ENCODE measurements at places on chromosomes 2 and 18.
A peak's percentile ranks its signal among the peaks of the same experiment; 100 is the strongest.

- DNase-seq = no peak
Observed at GRCh38 chr18:72973841-72974240, 106.1 kb upstream of the NETO1 start.

DNA sequence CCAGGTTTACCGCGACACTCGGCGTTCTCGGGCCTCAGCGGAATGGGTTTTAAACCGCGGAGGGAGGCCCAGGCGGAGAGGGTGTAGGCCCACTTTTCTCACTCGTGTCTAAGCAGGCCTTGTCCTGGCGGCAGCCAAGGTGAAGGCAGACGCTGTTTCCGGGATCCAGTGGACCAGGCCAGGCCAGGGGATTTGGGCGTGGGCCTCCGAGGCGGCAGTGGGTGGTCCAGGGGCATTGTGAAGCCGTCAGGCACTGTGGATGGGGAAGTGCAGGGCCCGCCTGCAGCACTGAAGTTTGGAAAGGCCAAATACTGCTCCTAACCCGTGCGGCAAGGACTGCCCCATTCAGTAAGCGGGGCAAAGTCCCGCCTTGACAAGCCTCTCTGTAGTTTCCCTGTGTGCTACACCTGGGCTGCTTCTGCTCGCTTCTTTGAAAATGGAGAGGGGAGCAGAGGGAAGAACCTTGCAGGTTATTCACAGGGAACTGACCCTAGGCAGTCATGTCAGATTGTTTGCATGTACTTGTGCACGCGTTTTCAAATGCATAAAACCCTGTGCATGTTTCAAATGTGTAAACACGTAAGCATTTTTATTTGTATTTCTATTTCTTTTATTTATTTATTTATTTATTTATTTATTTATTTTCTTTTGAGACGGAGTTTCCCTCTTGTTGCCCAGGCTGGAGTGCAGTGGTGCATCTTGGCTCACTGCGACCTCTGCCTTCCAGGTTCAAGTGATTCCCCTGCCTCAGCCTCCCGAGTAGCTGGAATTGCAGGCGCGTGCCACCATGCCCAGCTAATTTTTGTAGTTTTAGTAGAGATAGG is 7.5 kb upstream of the DLX2 start:
- DNase-seq = no peak

DNA sequence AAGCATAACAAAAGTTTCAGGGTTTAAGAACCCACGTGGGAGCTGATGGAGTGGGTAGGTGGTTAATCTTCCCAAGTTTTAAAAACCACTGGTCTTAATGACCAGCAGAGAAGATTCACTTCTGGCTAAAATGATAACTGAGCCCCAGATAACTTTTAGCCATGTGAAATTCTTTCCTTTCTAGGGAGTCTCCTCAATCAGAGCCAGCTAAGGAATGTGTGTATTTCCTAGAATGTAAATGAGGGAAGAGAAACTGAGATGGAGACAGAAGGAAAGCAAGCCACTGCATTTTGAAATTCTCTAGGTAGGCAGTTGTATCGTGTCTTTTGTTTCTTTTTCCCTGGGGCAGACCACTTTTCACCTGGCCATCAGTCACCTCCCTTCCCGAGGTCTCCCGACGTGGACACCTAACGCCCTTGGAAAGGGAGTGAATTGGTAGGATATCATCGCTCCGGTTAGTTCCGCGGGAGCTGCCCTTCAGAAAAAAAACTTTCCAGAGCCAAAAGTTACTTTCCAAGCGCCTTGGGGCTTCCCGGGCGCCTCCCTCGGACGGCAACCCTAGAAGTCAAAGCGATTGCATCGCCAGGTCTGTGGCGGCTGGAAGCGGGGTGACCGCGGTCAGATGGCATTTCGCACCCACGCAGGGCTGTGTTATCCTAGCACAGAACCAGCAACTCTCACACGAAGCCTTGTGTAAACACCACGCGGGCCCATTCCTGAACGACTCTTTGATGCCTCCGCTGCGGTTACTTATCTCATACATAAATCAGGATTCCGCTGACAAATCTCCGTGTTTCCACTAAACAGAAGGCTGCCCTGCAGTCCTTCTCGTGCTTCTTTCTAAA is 1.3 kb downstream of the COLEC12 start:
- peak; percentile 18 for DNase-seq

DNA sequence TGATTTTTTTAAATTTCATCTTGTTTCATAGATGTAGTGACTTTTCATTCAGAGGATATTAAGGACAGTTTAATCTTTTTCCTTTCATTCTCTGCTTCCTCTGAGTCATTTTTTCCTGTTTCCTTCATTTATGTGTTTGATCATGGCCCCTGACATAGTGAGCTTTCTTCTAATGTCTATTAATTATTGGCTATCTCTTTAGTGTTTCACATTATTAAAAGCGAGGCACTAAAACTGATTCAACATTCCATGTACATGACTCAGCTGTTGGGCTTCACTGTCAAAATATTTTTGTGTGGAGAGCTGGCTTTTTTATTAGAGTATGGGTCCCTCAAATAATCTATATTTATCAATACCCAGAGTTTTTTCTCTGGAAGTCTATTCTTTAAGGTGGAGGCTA is 125.8 kb downstream of the THSD7B start:
- DNase-seq = no peak

- DNase-seq = no peak
Observed at GRCh38 chr2:199914372-199914958, 3.4 kb downstream of the C2orf69 start.

DNA sequence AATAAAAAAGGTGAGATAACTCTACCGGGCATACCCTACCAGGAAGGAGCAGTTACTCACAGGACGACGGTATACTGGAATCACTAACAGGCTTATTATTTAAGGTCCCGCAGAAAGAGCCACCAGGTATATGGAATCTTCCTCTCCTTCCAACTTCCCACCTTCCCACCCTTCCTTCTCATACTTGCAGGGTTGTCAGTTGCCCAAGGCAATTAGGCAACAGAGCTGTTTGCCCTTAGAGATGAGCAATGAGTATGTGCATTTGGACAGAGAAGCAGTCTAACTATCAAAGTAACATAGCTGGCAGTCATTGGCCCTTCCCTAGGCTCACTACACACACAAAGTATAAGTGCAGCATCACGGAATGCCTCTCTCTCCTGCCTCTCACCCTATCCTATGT is 32.1 kb upstream of the EVA1A start:
- no peak for DNase-seq

DNA sequence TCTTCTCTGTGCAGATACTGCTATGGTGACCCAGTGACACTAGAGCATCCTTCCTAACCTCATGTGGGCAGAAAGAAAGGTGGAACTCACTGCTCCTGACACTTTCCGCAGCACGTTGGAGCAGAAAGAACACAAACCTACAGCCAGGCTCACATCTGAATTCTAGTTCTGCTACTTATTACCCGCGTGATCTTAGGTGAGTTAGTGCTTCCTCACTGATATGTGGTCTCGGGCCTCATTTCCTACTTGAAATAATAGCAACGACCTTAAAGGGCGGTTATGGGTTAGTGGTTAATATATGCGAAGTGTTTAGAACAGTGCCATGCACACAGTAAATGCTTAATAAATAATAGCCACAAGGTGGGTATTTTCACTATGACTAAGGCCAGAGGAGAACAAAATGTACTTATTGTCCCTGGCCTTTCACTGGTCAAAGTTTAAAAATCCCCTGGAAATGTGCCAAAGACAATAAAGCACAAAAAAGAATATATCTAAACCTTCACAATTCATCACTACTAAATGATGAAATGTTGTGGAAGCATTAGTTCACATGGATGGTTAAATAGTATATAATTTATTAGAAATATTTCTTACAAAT is 66.6 kb downstream of the MYOM1 start:
- no peak for DNase-seq

DNA sequence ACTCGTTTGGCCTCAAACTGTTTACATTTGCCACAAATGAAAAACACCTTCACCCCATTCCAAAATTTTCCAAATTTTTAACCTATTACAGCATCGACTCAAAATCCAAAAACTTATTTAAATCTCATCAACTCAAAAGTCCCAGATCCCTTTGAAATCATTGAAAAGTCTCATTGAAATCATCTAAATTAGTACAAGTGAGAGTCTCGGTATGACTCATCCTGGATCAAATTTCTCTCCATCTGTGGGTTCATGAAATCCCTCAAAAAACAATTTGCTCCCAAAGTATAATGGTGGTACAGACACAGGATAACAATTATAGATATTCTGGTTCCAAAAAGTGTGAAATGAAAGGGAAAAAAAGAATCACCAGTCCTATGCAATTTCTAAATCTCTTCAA is 65.1 kb downstream of the LRP1B start:
- no peak for DNase-seq

- DNase-seq = no peak
Observed at GRCh38 chr2:160584972-160585494, 91.4 kb upstream of the RBMS1 start.

DNA sequence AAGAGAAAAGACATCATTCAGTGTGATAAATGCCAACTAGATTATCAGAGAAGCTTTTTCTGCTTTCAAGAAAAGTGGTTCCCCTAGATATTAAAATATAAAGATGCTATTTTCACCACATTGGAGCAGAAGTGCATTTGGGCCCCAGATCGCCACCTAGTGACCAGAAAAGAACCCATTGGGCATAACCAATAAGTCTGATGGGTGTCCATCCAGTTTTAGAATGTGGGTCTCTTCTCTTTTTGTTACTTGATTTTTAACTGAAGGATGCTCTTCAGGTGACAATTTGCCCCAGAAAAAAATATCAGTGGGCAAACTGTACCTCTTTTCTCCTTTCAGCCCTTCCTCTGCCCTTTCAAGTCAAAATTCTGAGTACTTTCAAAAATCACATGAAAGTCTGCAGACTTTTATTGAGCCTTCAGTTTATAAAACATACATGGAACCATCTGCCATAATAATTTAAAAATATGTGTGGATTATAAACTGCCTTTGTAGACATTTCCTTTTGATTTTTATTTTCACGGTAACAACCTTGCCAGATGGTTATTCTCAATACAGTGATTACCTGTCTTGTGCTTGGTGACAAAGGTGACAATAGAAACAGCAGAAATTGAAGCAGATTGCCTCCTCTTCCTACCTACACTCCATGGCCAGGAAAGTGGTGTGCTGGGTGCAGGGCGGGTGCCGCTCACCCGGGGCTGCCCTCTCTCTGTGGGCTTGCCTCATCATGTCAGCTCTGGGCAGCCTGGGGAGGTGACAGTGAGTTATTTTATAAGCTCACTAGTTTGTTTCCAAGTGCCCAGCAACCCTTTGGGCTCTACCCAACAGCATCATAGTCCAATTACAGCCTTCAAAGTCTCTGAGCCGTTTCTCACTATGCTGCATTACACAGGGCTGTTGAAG is 124.5 kb downstream of the DCDC2C start:
- no peak for DNase-seq

DNA sequence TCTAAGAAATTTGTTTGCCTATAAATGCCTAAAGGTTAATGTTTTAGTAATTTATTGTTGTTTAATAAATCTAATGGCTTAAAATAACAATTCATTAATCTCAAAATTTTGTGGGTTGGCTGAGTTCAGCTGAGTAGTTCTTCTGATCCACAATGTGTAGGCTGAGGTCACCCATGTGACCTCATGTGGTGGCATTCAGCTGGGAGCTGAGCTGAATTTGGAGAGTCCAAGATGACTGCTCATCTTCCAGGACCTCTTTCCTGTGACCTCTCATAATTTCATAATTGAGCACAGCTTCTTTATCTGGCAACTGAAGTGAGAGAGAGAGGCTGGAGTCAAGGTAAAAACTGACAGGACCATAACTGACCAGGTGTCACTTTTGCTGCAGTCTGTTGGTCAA is 132.4 kb downstream of the TXNL1 start:
- no peak for DNase-seq

All from right cardiac atrium (tissue), 5 donors.